ENCODE measurements at places on chromosomes 11 and 22. TPM values are rescaled to one million over a fixed set of nuclear protein-coding genes. Genes with fewer than 3 reads are reported as not detected.

- no peaks in the 10 kb centered on the region for H3K4me1 ChIP-seq
- no peaks in the 10 kb centered on the region for H3K27me3 ChIP-seq
- DNase-seq: no peak
- H3K36me3 ChIP-seq: no peaks in the 10 kb centered on the region
Measured at GRCh38 chr11:27848423-27848822, 148.2 kb upstream of the BDNF start.

DNA sequence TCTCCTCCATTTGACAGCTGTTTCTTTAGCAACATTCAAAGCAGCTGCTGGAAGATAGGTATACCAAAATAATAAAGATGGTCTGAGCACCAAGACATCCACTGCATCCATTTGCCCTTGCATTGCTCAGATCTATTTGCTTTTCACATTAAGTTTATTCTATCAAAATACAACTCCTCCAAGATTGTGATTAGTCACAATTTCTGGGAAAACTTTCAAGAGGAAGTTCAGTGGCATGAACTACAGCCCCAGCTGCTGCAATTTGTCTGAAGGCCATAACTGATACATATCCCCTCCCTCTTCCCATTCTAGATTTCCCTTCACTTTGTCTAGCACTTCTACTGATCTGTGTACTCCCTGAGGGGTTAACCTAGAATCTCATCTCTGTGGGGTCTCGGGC is 117.5 kb upstream of the CEP126 start:
- no peak overlapping the region for H3K4me3 ChIP-seq
- no peaks in the 10 kb centered on the region for H3K36me3 ChIP-seq
- H3K27ac ChIP-seq: no peak overlapping the region
- no peak for DNase-seq
- no peaks in the 10 kb centered on the region for H3K4me1 ChIP-seq

- H3K4me3 ChIP-seq: no peak overlapping the region
- no peak for DNase-seq
- no peaks in the 10 kb centered on the region for H3K36me3 ChIP-seq
- H3K27ac ChIP-seq: no peak overlapping the region
- no peaks in the 10 kb centered on the region for H3K27me3 ChIP-seq
Measured at GRCh38 chr11:88644724-88645123, 307.2 kb upstream of the CTSC start.

- H3K27ac ChIP-seq: no peak overlapping the region
- no peaks in the 10 kb centered on the region for H3K27me3 ChIP-seq
- no peaks in the 10 kb centered on the region for H3K36me3 ChIP-seq
- peaks cover 8% of the 10 kb centered on the region for H3K4me1 ChIP-seq
Measured at GRCh38 chr11:128927108-128927461, 15.6 kb downstream of the TP53AIP1 start.

GRCh38 chr22:38097557-38098409 is 12.7 kb downstream of the BAIAP2L2 start:
- no peaks in the 10 kb centered on the region for H3K27me3 ChIP-seq
- no peak overlapping the region for H3K27ac ChIP-seq
- H3K36me3 ChIP-seq: no peaks in the 10 kb centered on the region
- no peak overlapping the region for H3K4me3 ChIP-seq

- H3K4me1 ChIP-seq: peaks cover 35% of the 10 kb centered on the region
- H3K36me3 ChIP-seq: peaks cover 53% of the 10 kb centered on the region
- no peaks in the 10 kb centered on the region for H3K27me3 ChIP-seq
- DNase-seq: peak; percentile 69
Measured at GRCh38 chr11:67437082-67437808, at the start of gene PTPRCAP. Gene PTPRCAP, minus strand, starts transcription at chr11:67437682. Its CDS starts 63 bp downstream, at chr11:67437619.

- H3K4me3 ChIP-seq: no peak overlapping the region
- H3K27me3 ChIP-seq: no peaks in the 10 kb centered on the region
- no peak overlapping the region for H3K27ac ChIP-seq
- H3K36me3 ChIP-seq: peaks cover 8% of the 10 kb centered on the region
- DNase-seq: no peak
Measured at GRCh38 chr11:9784602-9785315, 120.9 kb downstream of the SWAP70 start.

- no peaks in the 10 kb centered on the region for H3K4me1 ChIP-seq
- H3K27me3 ChIP-seq: no peaks in the 10 kb centered on the region
- no peak overlapping the region for H3K4me3 ChIP-seq
- no peak for DNase-seq
- peaks cover 3% of the 10 kb centered on the region for H3K36me3 ChIP-seq
Measured at GRCh38 chr22:38115423-38116205, 5.1 kb upstream of the BAIAP2L2 start.

DNA sequence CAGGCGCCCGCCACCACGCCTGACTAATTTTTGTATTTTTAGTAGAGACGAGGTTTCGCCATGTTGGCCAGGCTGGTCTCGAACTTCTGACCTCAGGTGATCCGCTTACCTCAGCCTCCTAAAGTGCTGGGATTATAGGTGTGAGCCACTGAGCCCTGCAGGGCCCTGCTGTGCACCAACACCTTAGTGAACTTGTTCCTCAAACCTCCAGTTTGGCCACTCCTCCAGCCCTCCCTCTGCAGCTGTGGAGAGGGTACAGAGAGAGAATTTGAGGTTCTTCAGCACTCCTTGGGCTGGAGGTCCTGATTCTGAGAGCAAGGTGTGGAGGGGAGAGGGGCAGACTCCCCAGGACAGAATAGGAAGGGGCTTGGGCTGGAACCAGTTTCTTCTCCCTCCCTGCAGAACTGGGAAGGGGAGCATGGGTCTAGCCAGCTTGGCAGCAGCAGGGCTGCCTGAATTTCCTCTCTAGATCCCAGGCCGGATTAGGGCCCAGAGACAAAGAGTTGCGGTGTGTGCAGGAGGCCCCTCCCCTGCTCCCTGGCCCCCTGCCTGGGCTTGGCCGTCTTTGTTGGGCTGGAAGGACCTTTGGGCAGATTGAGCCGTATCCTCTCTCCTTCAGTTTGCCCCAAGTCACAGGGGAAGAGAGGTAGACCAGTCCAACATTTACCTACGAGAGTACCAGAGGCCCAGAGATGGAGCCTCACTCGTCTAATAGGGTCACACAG is 2.3 kb upstream of the PEX16 start:
- H3K4me3 ChIP-seq: peak overlapping the region; percentile 55
- H3K4me1 ChIP-seq: peaks cover 25% of the 10 kb centered on the region
- H3K27me3 ChIP-seq: peaks cover 23% of the 10 kb centered on the region

KCNE3 gene
- total RNA-seq: not detected

DNA sequence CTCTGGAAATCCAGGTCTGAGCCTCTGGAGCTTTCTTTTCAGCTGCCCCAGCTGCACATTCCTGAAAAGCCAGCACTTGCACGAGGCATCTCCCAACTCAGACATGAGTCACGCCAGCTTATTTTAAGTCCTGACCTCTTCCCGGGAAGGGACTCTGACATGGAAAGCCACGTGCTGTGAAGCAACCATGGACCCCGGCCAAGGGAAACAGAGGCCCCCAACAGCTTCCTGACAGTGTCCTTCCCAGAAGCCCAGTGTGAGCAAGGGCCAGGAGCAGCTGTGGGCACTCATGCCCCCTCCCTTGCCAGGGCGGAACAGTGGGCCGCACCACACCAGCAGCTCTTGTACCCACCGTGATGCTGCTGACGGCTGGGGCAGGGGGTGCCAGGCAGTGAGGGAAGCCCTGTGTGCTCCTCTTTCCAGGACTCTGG is 118.8 kb upstream of the CADM1 start:
- no peaks in the 10 kb centered on the region for H3K4me1 ChIP-seq
- no peak for DNase-seq
- no peak overlapping the region for H3K4me3 ChIP-seq
- no peak overlapping the region for H3K27ac ChIP-seq
- H3K36me3 ChIP-seq: no peaks in the 10 kb centered on the region

DNA sequence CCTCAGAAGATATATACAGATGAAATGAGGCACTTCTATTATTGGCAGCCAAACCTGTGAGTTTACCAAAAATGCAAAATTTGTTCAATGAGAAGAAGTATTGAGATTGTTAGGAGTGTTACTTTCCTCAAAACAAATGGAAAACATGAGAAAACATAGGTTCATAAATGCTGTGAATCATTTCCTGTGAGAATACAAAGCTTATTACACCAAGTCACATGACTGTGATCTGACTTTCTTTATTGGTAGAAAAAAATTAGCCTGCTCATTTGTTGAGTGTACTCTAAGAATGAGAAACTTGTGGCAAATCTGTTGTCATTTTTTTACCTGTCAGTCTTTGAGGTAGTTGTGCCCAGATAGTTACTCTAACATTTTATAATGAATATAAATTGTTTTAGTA is 215.1 kb downstream of the TMEM135 start:
- DNase-seq: no peak
- peak overlapping the region; percentile 12 for H3K27ac ChIP-seq
- peaks cover 23% of the 10 kb centered on the region for H3K4me1 ChIP-seq
- peaks cover 22% of the 10 kb centered on the region for H3K36me3 ChIP-seq

DNA sequence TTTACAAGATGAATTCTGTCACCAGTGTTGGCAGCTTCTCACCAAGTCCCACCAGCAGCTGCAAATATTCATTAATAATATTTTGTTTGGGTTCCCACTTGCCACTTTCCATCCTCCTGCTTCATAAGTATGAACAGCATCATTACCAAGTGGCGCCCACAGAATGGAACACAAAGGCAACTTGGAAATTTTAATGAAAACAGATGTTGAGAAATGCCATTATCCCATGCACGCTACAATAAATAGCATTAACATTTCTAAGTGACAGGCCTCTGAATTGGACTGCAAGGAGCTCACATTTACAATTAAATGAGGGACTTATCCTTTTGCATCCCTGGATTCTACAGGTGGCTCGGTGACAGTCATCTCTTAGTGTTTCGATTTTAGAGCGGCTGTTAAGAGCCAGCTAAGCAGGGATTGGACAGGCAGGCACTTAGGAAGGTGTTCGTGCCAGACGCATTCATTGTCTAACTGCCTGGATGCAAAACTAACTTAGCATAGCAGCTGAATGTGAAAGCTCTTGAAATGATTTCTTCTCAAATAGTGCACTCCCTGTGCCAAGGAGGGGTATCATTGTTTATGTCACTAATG is 170.3 kb downstream of the KIRREL3 start:
- H3K36me3 ChIP-seq: no peaks in the 10 kb centered on the region
- H3K27ac ChIP-seq: no peak overlapping the region
- no peak overlapping the region for H3K4me3 ChIP-seq
- H3K27me3 ChIP-seq: no peaks in the 10 kb centered on the region
- no peak for DNase-seq

DNA sequence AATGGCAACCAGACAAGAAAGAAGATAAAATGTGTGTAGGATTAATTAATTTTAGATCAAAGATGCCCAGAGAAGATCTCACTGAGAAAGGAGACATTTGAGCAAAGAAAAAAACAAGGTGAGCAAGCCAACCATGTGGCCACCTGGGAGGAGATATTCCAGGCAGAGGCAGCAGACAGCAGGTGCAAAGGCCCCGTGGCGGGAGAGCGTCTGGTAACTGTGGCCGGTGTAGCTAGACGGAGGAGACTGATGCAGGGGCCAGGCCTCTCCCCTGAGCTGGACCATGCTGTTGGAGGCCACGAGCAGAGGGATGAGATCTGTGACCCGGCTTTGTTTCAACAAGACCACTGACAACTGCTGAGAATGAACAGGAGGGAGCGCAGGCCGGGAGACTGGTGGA is 23.6 kb downstream of the NECTIN1 start:
- no peak for DNase-seq
- no peak overlapping the region for H3K27ac ChIP-seq
- H3K4me3 ChIP-seq: no peak overlapping the region
- H3K27me3 ChIP-seq: peaks cover 35% of the 10 kb centered on the region
- peaks cover 2% of the 10 kb centered on the region for H3K4me1 ChIP-seq
- H3K36me3 ChIP-seq: no peaks in the 10 kb centered on the region

DNA sequence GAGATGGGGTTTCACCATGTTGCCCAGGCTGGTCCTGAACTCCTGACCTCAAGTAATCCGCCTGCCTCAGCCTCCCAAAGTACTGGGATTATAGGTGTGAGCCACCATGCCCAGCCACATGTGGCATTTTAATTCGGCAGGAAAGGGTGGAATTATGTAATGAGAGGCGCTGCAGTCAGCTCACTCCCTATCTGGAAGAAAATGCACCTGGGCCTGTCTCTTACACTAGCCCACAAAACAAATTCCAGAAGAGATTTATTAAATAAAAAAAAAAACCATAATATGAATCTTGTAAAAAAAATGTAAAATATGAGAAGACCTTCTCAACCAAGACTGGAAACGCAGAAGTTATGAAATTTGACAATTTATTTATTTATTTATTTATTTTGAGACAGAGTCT is 8.2 kb upstream of the KAT5 start:
- no peak overlapping the region for H3K27ac ChIP-seq
- H3K27me3 ChIP-seq: peaks cover 15% of the 10 kb centered on the region
- H3K4me3 ChIP-seq: no peak overlapping the region
- no peak for DNase-seq

DNA sequence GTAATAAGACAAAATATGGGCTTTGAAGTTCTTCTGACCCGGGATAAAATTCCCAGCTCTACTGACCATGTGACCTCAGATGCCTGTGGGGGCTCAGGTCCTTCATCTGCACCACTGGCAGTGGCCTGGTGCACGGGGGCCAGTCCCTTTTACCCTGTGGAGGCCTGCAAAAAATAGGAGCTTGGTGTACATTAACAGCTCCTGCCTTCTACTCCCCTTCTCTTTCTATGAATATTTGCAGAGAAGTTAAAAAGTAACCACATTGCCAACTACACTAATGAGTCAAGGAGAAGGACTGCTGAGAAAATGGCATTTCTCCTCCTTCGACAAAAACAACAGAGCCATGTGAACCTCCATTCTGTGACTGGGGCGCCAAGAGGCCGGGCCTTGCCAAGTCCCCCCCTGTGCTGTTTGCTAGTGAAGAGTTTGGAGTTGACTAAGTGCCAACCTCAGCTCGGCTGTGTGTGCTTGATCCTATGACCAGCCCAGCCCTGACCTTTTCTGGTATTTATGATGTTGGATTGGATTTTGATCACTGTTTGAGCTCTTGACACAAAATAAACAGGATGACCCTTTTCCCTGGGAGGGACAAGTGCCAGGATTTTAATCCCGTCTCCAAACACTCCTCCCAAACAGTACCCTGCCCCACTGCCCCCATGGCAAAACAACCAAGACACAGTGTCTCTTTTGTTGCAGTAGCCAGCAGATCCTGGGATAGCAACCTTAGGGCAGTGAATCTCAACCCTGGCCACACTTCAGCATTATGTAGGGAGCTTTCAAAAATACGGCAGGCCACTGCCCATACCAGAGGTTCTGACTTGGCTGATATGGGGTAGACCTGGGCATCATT is 380.1 kb downstream of the LARGE1 start:
- H3K27ac ChIP-seq: no peak overlapping the region
- peaks cover 2% of the 10 kb centered on the region for H3K4me1 ChIP-seq
- H3K4me3 ChIP-seq: no peak overlapping the region
- H3K27me3 ChIP-seq: no peaks in the 10 kb centered on the region

FUT4 gene
- 8.4 TPM for total RNA-seq

GRCh38 chr11:63667995-63668795 is 3.0 kb downstream of the ATL3 start:
- no peaks in the 10 kb centered on the region for H3K27me3 ChIP-seq
- no peak for DNase-seq
- peaks cover 27% of the 10 kb centered on the region for H3K4me1 ChIP-seq
- H3K27ac ChIP-seq: peak overlapping the region; percentile 31
- H3K4me3 ChIP-seq: peak overlapping the region; percentile 13

- H3K4me1 ChIP-seq: peaks cover 60% of the 10 kb centered on the region
- H3K27me3 ChIP-seq: no peaks in the 10 kb centered on the region
- H3K36me3 ChIP-seq: peaks cover 17% of the 10 kb centered on the region
- no peak for DNase-seq
Measured at GRCh38 chr11:118911113-118911879, 14.4 kb downstream of the BCL9L start.
